Naive thymus-derived CD4-positive, alpha-beta T cell (primary cell): ENCODE measurements at places on chromosomes 6 and 20. TPM values are rescaled to one million over a fixed set of nuclear protein-coding genes. Genes with fewer than 3 reads are reported as not detected.

- no peak overlapping the region for H3K4me3 ChIP-seq
- H3K27ac ChIP-seq = no peak overlapping the region
- no peaks in the 10 kb centered on the region for H3K27me3 ChIP-seq
- H3K36me3 ChIP-seq = no peaks in the 10 kb centered on the region
- H3K4me1 ChIP-seq = no peaks in the 10 kb centered on the region
- DNase-seq = no peak
Observed at GRCh38 chr6:18207438-18207837, 52.2 kb downstream of the KDM1B start.

DNA sequence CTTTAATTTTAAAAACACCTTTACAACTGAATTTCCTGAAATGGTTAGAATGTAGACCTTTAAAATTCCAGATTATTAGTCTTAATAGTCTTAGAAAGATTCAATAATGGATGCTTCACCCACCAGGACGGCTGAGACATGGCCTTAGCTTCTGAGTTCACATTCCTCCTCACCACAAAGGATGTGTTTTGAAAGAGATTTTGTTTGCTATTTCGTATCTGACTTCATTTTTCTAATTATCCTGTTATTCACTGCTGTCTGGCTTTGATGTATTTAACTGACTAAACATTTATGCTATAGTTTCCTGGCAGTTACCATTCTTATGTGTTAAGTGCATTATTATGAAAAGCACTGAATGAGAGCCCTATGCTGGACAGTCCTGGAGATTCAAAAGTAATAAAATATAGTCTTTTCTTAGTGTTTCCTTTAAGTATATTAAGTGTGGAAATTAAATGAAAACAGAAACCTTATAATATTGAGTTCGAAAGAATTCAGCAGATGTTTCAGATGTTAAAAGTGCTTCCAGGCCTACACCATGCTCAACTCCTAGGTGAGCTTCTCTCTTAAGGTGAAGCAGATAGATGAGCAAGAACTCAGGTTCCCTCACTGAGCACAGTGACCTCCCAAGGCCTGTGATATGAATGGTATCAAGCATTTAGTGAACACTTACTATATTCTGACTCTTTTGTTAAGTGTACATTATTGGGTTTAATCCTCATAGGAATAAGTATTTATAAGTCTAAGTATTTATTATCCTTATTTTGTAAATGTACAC lies 40.3 kb downstream of the MAP3K4 start:
- no peak overlapping the region for H3K4me3 ChIP-seq
- no peak for DNase-seq
- no peak overlapping the region for H3K27ac ChIP-seq

GRCh38 chr20:14582855-14583254 lies 245.4 kb upstream of the FLRT3 start:
- DNase-seq = no peak
- H3K27me3 ChIP-seq = no peaks in the 10 kb centered on the region
- H3K4me1 ChIP-seq = no peaks in the 10 kb centered on the region
- H3K27ac ChIP-seq = no peak overlapping the region
- no peak overlapping the region for H3K4me3 ChIP-seq

DNA sequence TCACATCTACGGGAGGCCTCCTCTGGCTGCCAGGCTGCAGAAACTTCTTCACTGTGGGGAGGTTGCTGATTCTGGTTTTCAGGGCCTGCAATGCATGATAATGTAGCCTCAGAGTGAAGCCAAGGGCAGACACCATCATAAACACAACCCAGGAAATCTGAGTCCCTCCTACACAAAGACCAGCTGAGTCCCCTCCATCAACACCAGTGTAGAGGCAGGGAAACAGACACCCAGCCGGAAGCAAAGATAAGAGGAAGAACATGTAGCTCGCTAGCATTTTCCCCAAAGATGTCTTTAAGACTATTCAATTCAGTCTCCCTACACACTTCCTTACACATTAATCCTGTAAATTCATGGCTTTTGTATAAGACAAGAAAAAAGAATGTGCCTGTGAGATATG lies 23.6 kb downstream of the GSTA2 start:
- H3K36me3 ChIP-seq = no peaks in the 10 kb centered on the region
- no peak for DNase-seq
- no peaks in the 10 kb centered on the region for H3K4me1 ChIP-seq
- no peaks in the 10 kb centered on the region for H3K27me3 ChIP-seq
- H3K27ac ChIP-seq = no peak overlapping the region
- H3K4me3 ChIP-seq = no peak overlapping the region

- DNase-seq = no peak
- H3K27me3 ChIP-seq = no peaks in the 10 kb centered on the region
- H3K36me3 ChIP-seq = no peaks in the 10 kb centered on the region
- H3K27ac ChIP-seq = no peak overlapping the region
- peaks cover 24% of the 10 kb centered on the region for H3K4me1 ChIP-seq
Observed at GRCh38 chr6:135141728-135142127, 39.4 kb upstream of the MYB start.

DNA sequence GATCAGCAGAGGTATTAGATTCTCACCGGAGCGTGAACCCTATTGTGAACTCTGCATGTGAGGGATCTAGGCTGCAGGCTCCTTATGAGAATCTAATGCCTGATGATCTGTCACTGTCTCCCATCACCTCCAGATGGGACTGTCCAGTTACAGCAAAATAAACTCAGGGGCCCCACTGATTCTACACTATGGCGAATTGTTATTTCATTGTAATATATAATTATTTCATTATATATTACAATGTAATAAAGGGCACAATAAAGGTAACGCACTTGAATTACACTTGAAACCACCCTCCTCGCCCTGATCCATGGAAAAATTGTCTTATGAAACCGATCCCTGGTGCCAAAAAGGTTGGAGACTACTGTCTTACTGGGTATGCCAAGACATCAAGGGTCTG lies 18.6 kb downstream of the PRKN start:
- H3K27ac ChIP-seq = no peak overlapping the region
- no peaks in the 10 kb centered on the region for H3K27me3 ChIP-seq
- no peak overlapping the region for H3K4me3 ChIP-seq
- H3K36me3 ChIP-seq = no peaks in the 10 kb centered on the region
- DNase-seq = no peak

- H3K4me1 ChIP-seq = peaks cover 14% of the 10 kb centered on the region
- H3K36me3 ChIP-seq = peaks cover 14% of the 10 kb centered on the region
- H3K27me3 ChIP-seq = no peaks in the 10 kb centered on the region
- no peak for DNase-seq
- H3K27ac ChIP-seq = no peak overlapping the region
Observed at GRCh38 chr6:13303668-13304017, 24.7 kb downstream of the TBC1D7 start.

GRCh38 chr6:24257282-24257681 lies 100.6 kb downstream of the DCDC2 start:
- H3K27me3 ChIP-seq = no peaks in the 10 kb centered on the region
- H3K4me3 ChIP-seq = no peak overlapping the region
- no peak for DNase-seq
- H3K36me3 ChIP-seq = no peaks in the 10 kb centered on the region
- H3K27ac ChIP-seq = no peak overlapping the region

GNAS-AS1 gene
- 2.0 TPM for total RNA-seq

MAS1 gene
- not detected in 2 replicates for total RNA-seq

DNA sequence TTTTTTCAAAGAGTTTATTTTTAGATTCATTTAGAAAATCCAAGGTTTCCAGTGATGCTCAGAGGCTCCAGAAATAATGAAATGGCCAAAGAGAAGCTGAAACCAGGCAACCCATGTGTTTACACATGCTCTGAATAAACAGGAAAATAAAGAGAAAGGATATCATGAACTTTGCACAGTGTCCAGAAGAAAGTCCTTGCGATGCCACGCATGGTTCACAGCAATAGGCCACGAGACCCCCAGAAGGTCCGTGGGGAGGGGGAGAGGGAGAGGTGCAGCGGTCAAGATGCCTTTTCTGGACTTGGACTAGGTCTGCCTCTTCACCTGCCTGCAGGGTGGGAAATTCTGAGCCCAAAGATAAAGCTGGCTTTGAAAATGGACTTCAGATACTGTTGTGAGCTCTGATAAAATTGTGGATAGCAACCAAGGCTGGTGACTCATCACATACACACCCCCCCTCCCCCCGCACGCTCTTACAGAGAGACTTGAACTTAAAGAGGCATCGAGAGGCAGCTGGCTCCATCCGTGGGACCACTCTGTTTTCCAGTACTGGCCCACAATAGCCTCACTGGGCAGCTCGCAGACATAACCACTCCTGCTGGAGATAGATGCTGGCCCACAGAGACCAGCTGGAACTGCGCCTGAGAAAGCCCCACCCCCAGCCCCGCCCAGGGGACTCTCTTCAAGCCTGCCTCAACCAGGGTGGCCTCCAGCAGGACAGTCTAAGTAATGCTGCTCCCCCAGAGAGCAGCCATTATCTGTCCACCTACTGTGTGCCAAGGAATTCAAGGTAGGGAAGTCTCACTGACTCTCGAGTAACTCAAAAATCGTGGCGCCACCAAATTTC lies 21.2 kb upstream of the NFATC2 start:
- H3K4me1 ChIP-seq = peaks cover 11% of the 10 kb centered on the region
- H3K36me3 ChIP-seq = no peaks in the 10 kb centered on the region
- H3K27me3 ChIP-seq = peaks cover 16% of the 10 kb centered on the region
- no peak for DNase-seq

GRCh38 chr20:45346291-45346718 lies 1.9 kb downstream of the SDC4 start:
- H3K4me1 ChIP-seq = peaks cover 4% of the 10 kb centered on the region
- no peaks in the 10 kb centered on the region for H3K27me3 ChIP-seq
- no peak overlapping the region for H3K4me3 ChIP-seq
- H3K27ac ChIP-seq = no peak overlapping the region
- H3K36me3 ChIP-seq = no peaks in the 10 kb centered on the region
- DNase-seq = no peak

GRCh38 chr6:107811591-107812218 lies 12.4 kb downstream of the SCML4 start:
- no peaks in the 10 kb centered on the region for H3K27me3 ChIP-seq
- H3K36me3 ChIP-seq = peaks cover 4% of the 10 kb centered on the region
- DNase-seq = no peak
- no peak overlapping the region for H3K27ac ChIP-seq

DNA sequence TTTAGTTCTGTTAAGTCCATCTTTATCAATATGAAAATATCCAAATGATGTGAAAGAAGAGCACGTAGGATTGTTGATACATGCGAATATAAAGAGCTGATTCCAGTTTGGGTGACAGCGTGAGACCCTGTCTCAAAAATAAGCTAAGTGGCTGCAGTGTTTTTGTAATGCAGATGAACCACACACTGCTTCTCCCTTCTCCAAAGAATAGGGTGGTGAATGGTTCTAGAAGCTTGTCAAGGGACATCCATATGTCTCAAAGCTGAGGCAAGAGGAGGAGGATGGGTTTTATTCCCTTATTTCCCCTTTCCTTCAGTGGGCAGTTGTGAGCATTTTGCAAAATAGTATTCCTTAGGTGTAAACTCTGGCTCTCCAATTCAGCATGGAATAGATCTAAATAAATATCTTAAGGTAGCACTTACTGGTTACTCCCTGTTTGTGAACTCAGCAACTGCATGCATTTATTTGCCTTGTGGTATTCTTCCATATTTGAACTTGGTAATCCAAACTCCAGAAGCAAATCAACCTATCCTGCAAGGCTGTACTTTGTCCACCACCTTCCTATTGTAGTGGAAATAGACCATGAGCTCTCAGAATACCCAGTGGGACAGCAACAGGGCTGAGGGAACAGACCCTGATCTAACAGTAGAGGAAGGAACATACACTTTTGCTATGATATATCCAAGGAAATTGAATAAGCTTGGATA lies 38.0 kb downstream of the XRN2 start:
- peaks cover 12% of the 10 kb centered on the region for H3K36me3 ChIP-seq
- no peak for DNase-seq
- no peak overlapping the region for H3K4me3 ChIP-seq
- H3K27ac ChIP-seq = no peak overlapping the region
- H3K27me3 ChIP-seq = no peaks in the 10 kb centered on the region

DNA sequence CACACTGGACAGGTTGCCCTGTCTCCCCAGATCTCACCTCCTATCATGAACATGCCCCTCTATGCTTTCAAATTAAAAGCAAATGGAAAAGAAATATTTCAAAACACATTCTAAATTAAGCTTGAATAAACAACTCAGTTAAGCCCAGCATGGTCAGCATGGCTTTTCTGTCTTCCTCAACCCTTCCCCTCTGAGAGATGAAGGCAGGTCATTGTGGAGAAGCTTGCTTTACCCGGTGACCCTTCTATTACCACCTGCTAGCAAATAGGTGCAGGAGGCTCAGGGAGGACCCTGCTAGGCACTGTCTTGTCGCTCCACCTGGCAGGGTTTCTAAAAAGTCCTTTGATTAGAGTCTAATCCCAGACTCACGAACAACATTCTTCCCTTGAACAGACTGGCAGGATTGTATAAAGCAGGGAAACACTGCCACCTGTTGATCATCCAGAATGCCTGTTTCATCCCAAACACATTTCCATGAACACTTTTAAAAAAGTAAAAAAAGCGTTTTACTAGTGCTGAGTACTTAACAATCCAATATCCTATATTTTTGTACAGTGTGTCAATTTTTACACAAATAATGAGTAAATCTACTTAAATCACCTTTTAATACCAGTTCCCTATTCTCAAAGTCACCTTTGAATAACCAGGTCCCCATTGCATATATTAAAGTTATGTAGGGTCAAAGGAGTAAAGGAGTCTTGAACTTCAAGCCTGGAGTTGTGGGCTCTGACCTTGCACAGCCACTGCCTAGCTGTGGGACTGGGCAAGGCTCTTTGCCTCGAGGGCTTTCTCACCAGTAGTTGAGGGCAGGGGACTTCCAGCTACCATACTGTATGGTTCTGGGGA lies 75.5 kb downstream of the GPR6 start:
- DNase-seq = no peak
- no peak overlapping the region for H3K4me3 ChIP-seq
- H3K27ac ChIP-seq = no peak overlapping the region

TGIF2 gene
- total RNA-seq = 37.7 and 37.8 TPM in 2 replicates

GRCh38 chr6:130034378-130035146 lies 16.2 kb downstream of the L3MBTL3 start:
- no peak overlapping the region for H3K27ac ChIP-seq
- no peak for DNase-seq
- H3K27me3 ChIP-seq = no peaks in the 10 kb centered on the region
- H3K4me3 ChIP-seq = no peak overlapping the region

RAET1G gene
- total RNA-seq = not detected

GRCh38 chr6:143727035-143727434 lies 49.3 kb downstream of the PHACTR2 start:
- DNase-seq = no peak
- no peaks in the 10 kb centered on the region for H3K36me3 ChIP-seq
